HFFc6 (cell line): ENCODE measurements at places on chromosomes 4 and X.

DNA sequence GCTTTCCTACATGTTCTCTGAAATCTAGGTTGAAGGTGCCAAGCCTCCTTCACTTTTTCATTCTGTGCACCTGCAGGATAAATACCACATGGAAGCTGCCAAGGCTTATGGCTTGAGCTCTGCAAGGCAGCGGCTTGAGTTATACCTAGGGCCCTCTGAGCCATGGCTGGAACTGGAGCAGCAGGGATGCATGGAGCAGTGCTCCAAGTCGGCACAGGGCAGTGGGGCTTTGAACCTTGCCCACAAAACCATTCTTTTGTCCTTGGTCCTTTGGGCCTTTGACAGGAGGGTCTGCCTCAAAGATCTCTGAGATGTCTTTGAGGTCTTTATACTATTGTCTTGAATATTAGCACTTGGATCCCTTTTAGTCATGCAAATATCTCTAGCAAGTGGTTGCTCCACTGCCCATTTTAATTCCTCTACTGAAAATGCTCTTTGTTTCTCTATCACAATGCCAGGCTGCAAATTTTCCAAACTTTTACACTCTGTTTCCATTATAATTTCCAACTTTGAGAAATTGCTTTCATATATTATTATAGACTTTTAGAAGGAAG, 536.2 kb upstream of the KLHL4 start:
- DNase-seq, result no peak

DNA sequence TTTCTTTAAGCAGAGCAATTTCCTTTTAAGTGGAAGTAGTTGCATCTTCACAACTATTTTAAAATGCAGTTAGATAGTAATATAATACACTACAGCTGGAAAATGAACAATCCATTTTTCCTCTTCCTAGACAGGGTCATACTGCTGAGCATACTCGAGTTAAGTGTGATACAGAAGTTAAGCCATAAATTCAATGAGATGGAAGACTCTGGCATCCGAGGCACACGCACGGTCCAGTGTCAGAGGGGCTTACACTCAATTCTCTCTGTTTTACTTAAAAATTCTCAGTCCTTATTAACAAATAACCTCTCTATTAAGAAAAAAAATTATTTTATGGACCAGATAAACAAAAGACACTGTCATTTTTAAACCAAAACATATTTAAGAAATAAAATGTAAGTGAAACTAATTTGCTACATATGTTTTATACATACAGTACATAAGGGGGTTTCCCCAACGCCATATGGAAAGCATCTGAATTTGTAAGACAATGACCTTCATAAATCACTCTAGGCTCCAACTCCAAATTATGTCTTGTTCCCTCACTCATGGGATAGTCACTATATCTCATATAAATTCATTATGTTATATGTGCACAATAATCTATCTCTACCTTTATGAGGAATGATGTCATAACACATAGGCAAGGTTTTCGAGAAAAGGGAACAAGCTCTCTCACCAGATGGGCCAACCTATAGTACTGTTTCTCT, 315.3 kb downstream of the PAPSS1 start:
- DNase-seq, result no peak

- no peak for DNase-seq
These were observed 37.2 kb upstream of the NHSL2 start for GRCh38 chrX:71873459-71873833.

DNA sequence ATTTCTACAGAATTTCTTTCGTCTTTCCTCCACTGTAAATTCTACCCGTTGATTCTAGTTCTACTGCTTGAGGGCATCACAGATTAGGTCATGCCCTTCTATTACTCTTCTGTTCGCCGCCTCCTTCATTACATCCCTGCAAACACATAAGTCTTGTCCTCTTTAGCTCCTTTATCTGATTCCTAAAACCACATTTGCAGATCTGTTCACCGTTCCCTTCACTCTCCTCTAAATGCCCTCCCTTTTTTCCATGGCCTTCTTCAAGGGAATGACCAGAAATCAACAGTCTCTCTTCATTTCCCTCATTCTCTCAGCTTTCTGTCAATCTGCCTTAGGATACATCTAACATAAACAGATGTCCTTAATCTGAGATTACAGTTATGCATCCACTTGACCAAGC, 43.1 kb downstream of the BTC start:
- DNase-seq, result no peak

GRCh38 chr4:153257151-153257620, 52.9 kb downstream of the TRIM2 start:
- peak; percentile 74 for DNase-seq

- no peak for DNase-seq
These were observed 10.1 kb upstream of the RASL11B start for GRCh38 chr4:52852041-52852440.

GRCh38 chrX:73851014-73852009, 288.3 kb downstream of the CHIC1 start:
- DNase-seq, result no peak

GRCh38 chr4:145830699-145831098, 107.9 kb downstream of the ZNF827 start:
- no peak for DNase-seq

DNA sequence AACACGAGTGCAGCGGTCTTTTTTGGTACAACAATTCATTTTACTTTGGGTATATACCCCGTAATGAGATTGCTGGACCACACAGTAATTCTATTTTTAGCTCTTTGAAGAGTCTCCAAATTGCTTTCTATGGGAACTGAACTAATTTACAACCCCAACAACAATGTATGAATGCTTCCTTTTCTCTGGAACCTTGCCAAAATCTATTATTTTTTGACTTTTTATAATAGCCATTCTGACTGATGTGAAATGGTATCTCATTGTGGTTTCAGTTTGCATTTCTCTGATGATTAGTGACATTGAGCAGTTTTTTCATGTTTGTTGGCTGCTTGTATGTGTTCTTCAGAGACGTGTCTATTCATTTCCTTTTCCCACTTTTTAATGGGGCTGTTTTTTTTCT, 240.8 kb downstream of the STK32B start:
- no peak for DNase-seq

- peak; percentile 43 for DNase-seq
These were observed 21.4 kb downstream of the HELT start for GRCh38 chr4:185039508-185040273.

GRCh38 chr4:75306506-75306905, 207.7 kb downstream of the RCHY1 start:
- DNase-seq, result no peak

GRCh38 chr4:152983221-152983620, 47.1 kb downstream of the FHDC1 start:
- DNase-seq, result no peak

DNA sequence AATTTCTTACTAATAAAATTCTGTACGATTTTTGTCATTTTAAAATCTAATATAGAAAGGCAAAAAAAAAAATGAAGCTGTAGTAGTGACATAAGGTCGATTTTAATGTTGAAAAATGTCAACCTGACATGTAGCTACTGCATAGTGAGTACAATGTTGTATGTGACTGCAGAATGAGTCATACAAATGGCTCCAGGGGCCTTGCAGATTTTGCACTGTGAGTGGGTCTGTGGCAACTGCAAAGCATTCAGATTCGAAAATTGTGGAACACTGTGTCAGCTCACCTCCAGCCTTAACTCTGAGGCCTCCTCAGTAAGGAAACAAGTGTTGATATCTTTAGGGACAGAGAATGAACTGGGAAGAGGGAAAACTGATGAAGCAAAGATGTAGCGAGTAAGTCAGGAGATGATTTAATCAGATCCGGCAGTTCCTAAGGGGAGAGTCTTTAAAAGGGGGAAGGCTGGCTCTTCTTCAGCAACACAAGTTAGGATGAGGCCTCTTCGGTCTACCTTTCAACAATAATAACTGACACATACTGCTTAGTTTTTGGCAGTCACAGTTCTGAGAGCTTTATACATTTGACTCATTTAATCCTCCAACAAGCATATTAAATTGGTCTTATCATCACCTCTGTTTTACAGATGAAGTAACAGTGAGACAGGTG, 24.9 kb downstream of the TKTL2 start:
- DNase-seq, result peak; percentile 28

GRCh38 chr4:2789793-2790582, 2.9 kb upstream of the SH3BP2 start:
- no peak for DNase-seq

DNA sequence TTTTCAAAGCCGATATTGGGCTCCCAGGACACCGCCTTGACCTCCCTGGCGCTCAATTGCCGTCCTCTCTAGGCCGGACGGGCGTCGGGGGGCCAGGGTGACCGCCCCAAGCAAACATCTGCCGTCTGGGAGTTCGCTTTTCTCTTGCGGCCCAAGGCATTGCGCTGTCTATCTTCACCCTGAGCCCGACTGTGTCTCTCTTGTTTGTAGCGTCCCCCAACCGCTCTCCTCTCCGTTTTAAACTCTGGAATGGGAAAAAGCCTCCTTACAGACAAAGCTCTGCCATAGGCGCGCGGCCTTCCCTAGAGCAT, 551 bp upstream of the ARX start:
- no peak for DNase-seq
